D341Med (cell line): ENCODE measurements at places on chromosomes 3 and 15.

DNA sequence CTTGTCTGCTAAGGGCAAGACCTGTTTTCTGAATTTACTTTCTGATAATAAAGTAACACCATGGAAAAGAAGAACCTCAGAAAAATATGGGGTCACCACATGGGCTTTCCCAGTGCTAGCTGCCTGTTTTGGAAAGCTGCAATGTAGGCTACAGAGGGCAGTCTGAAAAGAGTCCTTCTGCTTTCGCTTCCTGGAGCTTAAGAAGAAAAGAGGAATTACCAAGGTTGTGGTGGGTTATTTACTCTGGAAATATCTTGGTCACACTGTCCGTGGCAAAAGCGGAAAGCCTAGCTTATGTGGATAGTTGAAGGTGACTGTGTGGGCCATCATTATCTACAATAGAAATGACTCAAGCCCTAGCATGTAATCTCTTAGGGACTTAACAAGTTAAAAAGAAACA lies 31.7 kb upstream of the IP6K2 start:
- no peak for DNase-seq

GRCh38 chr3:173688216-173688842 lies 290.8 kb downstream of the NLGN1 start:
- no peak for DNase-seq

DNA sequence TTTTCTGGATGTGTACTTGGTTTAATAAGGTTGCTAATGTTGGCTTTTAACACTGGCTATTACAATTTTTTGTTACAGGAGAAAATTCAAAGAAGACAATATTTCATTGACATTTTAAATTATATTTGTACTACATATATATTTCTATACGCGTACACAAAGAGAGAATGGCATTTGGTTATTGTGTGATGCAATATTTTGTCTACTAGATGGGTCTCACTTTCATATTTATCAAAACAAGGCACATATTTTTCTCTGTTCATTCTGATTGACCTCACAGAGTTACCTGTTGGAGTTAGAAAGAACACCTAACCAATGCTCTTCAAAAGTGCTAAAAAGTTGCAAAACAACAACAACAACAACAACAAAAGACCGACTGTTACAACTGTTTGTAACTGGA lies 50.2 kb upstream of the VGLL3 start:
- DNase-seq: no peak

- DNase-seq: no peak
Measured at GRCh38 chr15:60128000-60128376, 123.9 kb downstream of the FOXB1 start.

GRCh38 chr3:73177827-73178226 lies 116.4 kb downstream of the EBLN2 start:
- DNase-seq: no peak

- no peak for DNase-seq
Measured at GRCh38 chr3:184716622-184717398, 4.9 kb upstream of the MAGEF1 start.

DNA sequence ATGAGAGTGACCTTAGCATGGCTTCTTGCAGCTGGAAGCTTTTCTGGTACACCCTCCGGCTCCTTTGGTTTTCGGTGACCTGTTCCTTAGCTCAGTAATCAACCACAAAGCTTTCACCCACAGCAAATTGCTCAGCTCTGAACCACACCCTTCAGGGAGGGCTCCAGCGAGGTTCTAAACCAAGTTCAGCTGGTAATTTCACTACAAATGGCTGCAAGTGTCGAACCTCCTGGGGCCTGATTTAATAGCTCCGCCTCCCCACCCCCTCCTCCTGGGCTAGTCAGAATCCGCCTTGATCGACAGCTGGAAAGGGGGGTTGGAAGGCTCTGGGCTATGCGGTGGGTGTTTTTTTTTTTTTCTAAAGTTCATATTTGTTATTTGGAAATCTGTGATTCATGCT lies 150.9 kb upstream of the MCTP2 start:
- DNase-seq: no peak

- no peak for DNase-seq
Measured at GRCh38 chr3:25139267-25139666, 288.8 kb upstream of the RARB start.

GRCh38 chr3:197547306-197548011 lies 8.3 kb downstream of the BDH1 start:
- no peak for DNase-seq

DNA sequence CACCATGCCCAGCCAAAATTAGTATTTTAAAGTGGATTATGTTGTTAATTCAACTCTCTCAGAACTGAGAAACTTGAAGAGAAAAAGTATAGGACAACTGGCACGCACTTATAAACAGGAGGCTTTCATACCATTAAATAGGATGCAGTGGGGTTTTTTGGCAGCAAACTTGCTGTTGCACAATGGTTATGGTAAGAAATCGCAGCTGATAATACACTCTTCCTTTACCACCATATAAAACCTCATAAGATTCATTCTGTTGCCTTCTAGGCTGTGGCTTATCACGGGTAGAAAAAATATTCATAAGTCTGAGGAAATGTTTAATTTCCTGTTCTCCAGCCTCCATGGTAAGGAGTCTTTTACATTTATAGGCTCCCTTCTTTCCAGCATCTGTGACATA lies 95.3 kb downstream of the TMCO5A start:
- no peak for DNase-seq

- no peak for DNase-seq
Measured at GRCh38 chr3:45952456-45952855, 9.2 kb downstream of the CXCR6 start.

- no peak for DNase-seq
Measured at GRCh38 chr3:122572940-122573412, 4.5 kb upstream of the PARP15 start.

GRCh38 chr3:72035606-72036005 lies 250.7 kb upstream of the PROK2 start:
- no peak for DNase-seq

DNA sequence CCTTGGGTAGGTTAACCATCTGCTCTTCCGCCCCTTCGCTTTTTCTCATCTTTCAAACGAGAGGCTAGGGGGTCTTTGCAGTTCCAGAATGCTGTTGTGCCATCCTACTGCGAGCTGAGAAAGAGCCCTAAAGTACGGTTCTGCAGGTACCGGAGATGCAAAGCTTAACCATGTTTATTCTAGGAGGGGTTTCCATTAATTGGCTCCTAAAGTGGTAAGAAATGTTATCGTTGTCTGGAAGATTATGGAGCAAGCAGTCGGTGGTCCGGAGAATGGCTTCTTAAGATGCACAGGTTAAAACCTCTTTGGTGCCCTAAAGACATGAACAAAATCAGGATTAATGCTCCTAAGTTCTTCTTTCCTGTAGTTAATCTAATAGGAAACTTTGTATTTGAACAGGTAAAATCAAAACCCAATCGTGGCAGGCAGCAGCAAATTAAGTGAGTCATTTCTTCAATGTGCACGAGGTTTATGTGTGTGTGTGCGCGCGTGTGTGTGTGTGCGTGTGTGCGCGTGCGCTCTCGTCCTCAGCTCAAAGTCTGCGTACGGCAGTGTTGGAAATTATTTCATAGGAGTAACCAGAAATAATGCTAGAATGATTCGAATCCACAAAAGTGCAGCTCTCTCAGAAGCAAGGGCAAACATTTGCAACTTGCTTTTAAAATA lies 772 bp downstream of the FAM81A start:
- no peak for DNase-seq

DNA sequence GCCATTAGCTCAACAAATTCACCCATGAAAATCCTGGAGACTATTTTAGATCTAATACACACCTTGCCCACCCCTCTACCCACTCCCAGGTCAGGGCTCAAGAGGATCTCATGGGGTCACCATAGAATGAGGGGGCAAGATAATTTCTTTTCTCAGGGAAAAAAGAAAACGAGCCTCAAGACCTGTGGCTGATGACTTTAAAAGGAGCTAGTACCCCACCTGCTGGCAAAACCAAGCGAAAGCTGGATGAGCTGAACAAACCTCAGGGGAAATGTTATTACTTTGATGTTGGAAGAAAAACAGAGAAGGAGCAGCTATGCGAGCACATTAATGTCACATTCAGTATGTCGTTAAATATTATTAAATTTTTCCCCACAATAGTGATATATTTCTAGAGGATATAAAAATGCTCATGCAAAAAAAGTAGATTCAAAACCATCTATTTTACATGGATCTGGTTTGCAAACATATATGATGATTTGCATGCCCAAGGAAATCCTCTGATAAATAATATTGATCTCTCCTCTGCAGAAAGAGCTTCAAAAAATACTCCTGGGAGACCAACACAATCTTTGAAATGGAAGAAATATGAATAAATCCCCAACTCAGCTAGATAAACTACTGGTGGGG lies 37.7 kb downstream of the PLD1 start:
- DNase-seq: peak; percentile 69

- DNase-seq: peak; percentile 12
Measured at GRCh38 chr3:129836381-129837064, 57.0 kb downstream of the TMCC1 start.

DNA sequence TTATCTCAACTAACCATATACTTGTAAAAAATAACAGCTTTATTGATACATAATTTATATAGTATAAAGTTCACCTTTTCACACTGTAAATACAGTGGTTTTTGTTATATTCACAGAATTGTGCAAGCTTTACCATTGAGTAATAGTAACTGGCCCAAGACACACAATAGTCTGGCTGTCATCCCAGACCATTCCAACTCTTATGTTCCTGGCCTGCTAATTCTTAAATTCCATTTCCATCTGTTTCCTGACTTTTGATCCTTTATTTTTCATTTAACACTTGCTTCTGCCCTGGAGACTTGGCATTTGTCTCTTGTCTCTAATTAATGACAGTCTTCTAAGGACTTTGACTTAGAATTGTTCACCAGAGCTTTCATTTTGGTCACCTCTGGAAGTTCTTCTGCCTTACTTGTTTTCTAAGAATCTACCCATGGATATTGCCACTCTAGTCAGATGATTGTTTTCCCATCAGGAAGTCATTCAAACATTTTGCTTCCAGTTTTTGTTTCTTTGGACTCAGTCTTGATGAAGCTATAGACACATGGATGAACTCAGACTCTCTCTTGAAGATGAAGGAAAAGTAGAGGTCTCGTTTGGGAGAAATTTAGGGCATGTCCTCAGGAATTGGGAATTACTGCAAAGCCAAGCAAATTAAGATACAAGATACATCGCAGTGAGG lies 27.2 kb upstream of the PLSCR4 start:
- DNase-seq: no peak

DNA sequence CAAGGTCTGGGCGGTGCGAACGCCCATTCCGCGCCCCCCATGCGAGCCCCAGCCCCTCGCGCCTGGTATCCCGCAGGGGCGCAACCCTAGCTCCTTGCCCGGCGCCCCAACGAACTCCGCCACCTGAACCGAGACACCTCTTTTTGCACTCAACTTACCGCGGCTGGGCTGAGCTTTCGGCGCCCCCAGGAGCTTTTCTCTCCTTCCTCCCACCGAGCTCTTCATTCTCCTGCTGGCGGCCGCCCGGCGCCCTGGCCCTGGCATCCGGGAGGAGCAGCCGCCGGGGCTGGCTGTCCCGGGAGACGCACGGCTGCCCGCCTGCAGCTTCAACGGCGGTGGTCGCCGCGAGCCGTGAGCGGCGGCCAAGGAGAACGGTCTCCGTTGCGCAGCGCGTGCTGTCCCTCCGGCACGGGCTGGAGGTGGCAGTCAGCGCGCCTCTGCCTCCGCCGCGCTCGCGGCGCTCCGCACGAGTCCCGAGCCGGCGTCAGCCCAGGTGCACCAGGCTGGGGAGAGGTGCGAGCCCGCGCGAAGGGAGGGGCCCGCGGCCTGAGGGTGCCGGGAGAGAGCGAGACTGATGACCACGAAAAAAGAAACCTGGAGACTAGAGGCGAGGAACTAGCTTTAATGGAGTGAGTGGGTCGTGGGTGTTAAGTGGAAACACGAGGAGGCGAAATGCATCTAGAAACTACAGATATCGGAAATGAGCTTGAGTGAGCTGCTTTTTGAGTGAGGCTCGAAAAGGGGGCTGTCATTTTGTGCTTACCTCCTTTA lies 621.5 kb upstream of the ZNF385D start:
- DNase-seq: peak; percentile 53

- no peak for DNase-seq
Measured at GRCh38 chr3:71564361-71564760, 19.2 kb downstream of the FOXP1 start.

- no peak for DNase-seq
Measured at GRCh38 chr3:46337911-46338310, 16.0 kb upstream of the CCR2 start.

DNA sequence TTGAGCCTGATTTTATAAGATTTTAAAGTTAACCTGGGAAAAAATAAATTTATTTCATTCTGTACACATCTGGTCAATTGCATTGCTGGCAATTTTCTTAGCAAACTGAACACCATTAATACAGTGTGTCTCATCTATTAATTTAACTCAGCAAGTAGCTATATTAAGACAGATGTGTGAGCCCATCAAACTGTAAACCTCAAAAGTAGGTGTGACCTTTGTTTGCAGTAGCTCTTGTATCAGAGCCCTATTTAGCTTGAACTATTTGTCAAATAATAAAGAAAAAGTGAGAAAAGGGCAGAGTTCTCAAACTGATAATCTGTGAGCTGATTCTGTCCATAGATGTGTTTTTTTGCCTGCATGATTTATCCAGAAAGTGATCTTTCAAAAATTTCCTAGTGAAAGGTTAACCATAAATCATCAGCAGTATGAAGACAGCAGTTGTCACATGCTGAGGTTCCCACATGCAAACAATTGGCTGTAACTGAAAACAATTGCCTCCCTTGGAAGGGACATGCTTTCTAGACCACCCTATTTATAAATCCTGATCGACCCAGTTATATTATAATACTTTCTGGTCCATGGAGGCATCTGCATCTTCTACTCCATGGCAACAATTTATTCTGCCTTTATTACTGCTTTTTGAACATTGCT lies 646.5 kb downstream of the NSUN3 start:
- no peak for DNase-seq

GRCh38 chr3:32963871-32964270 lies 12.4 kb downstream of the CCR4 start:
- DNase-seq: no peak

DNA sequence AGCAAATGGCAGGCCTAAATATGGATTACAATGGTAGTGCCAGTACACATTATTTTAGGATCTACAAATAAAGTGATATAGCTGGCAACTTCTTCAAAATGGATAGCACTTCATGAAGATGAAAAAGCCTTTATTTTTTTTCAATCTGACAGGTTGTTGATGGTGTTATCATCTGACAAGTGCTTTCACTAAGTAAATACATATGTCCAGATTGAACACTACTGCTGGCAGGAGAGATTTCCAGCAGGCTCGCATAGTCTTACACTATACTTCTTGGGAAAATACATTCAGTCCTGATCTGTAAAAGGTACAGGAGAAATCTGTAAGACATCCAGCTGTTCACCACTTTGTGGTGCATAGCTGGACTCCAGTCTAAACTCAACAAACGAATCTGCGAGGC lies 50.9 kb upstream of the ALCAM start:
- DNase-seq: no peak

GRCh38 chr3:192481638-192482037 lies 245.7 kb downstream of the FGF12 start:
- no peak for DNase-seq
